Right forelimb (tissue), 1 donor: ENCODE measurements at places on chromosomes 7 and 10.

DNA sequence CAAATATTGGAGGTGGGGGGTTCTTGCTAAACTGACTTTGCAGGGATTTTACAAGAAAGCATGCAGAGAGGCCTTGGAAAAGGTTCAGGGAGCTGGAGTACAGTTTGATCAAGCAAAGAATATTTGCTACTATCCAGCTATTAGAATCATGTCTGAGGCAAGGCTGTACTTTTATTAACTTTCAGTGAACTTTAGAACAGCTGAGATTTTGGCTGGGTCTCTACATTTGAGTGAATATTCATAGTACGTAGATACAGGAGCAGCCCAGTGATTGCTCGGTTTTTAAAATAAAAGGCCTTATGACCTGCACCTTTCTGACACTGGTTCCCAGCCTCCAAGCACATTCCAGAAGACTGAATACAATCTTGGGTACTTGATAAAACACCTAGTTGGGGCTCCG is 496.8 kb upstream of the AKR1E2 start:
- no peak for DNase-seq

GRCh38 chr7:11895337-11895736 is 63.3 kb upstream of the THSD7A start:
- no peak for DNase-seq

- DNase-seq, result no peak
Observed at GRCh38 chr10:64332551-64332950, 811.4 kb downstream of the REEP3 start.

GRCh38 chr7:23594879-23595604 is 2.1 kb upstream of the CCDC126 start:
- no peak for DNase-seq

- peak; percentile 62 for DNase-seq
Observed at GRCh38 chr10:86520871-86521677, 518 bp downstream of the WAPL start.

DNA sequence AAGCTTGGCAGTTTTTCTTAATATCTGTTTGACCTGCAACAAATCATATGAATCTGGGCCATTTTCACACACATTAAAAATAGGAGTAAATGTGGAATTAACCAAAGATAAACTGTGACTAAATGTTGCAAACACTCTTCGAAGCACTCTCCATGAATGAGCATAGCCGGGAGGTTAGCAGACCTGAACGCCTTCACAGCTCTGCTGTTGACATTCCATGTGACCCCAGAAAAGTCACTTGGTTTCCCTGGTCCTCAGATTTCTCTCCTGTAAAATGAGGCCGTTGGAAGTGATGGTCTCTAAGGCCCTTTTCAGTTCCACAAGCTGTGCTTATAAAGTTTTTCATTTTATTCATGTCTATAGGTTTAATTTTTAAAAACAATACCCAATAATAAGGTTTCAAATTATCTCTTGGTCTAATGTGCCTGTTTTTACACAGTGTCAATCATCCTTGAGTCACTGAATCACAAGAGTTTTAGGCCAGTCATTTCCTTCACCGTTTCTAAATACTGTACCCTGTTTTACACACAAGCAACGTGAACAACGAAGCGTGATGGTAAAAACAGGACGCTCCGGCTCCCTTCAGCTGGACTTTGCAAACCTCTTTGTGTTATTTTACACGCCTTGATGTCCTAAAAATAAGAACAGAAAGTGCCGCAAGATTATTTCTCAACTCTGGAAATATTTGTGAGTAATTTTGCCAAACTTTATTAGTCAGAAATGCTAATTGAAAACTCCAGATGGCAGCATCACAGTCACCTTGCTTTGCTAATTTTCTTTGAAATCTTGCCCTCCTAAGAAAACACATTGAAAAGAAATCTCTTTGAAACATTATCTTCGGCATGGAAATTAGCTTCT is 38.6 kb upstream of the MET start:
- no peak for DNase-seq

DNA sequence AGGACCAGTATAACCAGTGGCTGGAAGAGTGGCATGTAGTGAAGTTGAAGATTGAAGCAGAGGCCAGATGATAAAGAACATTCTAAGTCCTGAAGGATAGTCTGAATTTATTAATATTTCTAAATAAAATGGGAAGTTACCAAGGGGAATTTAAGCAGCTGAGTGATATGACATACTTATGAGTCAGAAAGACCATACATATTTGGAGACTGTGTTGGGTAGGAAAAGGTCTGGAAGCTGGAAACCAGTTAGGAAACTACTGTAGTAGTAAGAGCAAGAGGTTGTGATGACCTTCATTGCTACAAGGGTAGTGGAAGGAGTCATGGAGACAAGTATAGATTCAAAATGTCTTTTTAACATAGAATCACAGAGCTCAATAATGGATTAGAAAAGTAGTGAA is 752.3 kb downstream of the SUGCT start:
- no peak for DNase-seq

DNA sequence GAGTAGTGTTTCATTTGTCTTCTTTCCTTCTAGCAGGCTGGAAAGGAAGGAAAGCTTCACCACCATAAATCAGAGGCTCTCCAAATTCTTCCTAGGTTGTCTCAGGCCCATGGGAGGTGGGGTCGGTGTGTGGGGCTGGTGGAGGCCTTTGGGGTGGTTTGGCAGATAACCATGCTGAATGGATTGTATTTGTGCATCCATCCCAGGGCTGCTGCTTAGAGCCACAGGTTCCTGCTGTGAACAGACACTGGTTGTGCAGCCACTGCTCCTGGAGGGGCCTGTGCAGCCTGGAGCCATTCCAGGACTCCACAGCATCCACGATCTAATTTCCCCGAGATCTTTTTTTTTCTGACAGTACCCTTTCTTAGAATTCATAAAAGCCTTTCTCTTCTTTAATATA is 741.8 kb downstream of the SUGCT start:
- no peak for DNase-seq

GRCh38 chr10:35819736-35820135 is 177.6 kb upstream of the FZD8 start:
- DNase-seq, result no peak

- peak; percentile 25 for DNase-seq
Observed at GRCh38 chr7:128115336-128115820, 84.1 kb upstream of the LRRC4 start.

DNA sequence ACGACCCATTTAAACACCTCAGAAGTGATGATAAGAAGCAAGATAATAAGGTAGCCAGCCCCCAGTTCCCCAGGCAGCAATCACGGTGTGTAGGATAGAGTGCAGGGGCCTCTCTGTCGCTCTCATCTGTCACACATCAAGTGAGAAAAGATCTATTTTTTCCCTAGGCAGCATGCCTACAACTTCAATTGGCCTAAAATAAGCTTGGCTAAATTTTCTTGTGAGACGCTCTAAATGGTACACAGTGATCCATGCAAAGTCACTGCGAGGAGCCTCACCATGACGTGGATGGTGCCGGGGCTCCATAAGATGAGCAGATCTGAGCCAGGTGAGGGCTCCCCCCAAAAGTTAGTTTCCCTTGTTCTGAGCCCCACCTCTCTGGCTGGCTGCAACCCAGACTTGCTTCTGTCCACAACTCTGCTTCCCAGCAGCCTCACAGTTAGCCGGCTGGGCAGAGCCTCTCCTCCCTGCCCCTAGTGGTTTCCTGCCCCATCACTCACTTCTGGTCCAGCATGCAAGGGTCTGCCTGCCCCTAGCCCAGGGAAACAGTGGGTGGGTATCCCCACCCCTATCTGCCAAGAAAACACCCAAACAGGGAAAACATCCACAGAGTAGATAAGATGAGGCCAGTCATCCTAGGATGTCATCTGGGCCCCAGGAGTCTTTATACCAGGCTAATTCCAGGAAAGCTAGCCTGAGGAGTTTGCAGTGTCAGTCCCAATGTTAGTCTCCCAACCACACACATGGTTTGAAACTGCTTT is 342.1 kb downstream of the GRID1 start:
- no peak for DNase-seq

DNA sequence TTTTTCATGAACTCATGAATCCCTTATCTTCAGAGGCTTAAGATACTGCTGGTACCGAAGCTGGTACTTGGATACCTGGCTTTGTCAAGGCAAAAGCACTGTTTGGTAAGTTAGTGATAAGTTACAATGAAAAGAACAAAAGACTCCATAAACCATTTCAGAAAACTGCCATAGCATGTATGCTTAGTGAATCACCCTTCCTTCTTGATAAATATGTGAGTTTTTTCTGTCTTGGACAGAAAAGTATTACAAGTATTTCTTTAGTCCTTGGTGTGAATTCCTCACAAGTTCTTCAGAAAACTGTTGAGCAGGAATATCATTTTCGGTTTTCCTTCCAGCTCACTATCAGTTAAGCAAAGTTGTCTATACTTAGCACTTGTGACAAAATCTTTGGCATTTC is 25.6 kb downstream of the PUS7 start:
- no peak for DNase-seq

DNA sequence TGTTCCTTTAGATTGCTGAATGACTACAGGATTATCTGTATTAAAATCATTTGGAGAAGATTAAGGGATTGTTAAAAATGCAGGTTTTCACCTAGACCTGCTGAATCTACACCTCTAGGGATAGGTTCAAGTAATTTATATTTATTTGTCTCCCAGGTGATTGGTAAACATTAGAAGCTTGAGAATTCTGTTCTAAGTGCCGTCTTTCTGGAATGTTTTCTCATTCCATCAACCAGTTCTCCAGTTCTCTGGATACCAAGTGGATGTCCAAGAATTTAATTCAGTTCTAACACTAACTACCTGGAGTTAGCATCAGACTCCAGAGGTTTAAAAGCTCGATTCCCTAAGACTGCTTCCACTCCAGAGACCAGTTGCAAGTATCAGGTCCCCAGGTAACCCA is 110.9 kb downstream of the PRTFDC1 start:
- DNase-seq, result no peak

GRCh38 chr7:158107806-158108205 is 479.8 kb downstream of the PTPRN2 start:
- no peak for DNase-seq

- DNase-seq, result no peak
Observed at GRCh38 chr10:6558759-6559461, 21.2 kb downstream of the PRKCQ start.

GRCh38 chr7:71668572-71668971 is 536.6 kb downstream of the GALNT17 start:
- no peak for DNase-seq

DNA sequence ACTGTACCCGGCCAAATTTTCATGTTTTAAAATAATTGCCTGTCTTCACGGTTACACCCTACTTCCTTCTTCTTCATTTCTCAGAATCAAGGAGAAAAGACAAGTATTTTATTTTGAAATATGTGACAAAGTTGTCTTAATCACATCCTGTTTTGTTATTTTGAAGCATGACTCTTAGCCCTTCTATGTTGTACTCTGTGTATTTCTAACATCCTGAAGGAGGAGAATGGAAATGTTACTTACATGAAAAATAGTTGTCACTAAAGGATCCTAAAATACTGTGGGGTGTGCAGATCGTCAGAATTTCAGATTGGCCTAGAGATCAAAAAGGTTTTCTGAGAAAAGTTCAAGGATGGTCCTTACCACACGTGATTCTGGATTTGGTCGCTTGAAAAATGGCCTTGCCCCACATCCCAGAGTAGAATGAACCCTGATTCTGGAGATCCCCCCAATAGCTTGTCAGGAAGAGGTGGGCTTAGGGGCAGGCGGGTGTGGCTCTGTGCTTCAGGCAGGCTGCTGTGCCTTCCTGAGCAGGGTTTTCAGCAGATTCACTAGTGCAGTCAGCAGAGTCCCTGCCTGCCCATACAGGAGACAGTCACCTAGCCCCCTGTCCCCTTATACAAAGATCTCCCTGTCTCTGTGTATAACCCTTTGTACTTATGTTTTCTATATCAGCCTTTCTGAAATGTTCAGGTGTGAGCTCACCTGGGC is 8.6 kb downstream of the UPP1 start:
- DNase-seq, result no peak

GRCh38 chr7:18491871-18492270 is 3.7 kb upstream of the HDAC9 start:
- no peak for DNase-seq

GRCh38 chr10:97633921-97634320 is 621 bp upstream of the MORN4 start:
- DNase-seq, result peak; percentile 46

DNA sequence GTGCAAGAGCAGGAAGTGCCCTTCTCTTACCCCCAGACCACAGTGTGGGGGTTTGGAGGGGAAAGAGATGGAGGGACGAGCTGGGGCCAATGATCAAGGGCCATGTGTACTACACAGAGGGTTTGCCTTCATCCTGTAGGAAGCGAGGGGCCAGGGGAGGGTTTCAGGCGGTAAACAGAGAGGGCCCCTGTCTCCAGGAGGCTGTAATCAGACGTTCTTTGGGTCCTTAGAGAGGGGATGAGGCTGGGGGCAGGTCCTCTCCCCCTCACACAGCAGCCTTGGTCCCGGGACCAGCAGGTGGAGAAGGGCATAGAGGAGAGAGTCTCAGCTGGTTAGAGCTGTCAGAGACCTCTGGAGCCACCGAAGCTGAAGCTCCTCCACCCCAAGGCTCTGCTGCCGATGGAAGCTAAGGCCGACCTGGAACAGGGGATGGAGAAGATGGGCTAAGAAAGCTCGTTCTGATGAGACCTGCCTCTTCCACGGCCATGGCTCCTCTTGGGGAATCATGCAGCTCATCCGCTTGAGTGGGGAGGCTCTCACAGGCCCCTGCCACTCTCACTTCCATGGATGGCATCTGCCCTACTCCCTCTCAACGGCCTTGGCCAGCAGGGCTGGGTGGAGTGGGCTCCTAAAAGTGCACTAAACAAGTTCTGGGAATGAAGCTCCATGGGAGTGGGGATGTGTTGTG is 3.5 kb downstream of the LOXL4 start:
- DNase-seq, result no peak

GRCh38 chr10:3999642-4000041 is 214.6 kb upstream of the KLF6 start:
- DNase-seq, result no peak

DNA sequence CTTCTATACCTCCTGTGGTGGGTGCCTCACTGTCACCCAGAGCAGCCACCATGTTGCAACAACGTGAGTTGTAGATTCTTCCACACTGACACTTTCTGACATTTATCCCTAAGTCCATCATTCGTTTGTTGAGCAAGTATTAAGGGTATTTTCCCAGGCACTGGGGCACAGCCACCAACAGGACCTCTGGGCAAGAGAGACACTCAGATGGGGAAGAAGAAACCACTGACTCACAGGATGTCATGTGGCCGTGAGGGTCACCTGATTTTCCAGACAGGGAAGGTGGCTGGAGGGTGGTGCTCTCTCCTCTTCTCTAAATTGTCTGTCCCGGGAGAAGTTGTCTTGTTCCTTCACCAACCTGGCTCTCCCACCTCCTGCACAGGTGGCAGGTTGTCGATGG is 51.7 kb upstream of the PPIF start:
- no peak for DNase-seq

DNA sequence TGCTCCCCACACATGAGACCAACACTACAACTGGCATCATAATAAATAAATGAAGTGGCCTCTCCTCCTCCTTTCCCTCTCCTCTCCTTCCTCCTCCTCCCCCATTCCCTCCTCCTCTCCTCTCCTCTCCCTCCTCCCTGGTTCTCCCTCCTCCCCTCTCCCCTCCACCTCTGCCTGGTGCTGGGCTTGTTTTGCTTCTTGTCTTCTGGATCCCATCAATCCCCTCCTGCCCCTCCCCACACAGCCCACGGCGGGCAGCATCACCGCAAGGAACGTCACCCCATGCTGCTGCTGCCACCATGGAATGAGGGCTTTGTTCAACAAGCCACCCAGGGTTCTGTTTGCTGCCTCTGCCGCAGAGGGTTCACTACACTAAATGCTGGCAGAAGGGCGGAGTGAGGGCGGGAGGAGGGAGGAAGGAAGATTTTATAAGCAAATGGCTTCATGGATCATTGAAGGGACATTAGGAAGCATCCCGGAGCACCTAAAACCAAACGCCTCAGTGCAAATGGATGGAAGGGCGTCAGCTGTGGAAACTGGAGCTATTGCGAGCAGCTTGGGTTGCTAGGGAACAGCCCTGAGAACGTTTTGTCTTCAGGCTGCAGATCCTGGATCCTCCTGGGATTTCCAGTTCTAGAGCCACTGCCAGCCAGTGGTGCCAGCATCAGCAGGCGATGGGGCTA is 379.7 kb upstream of the ZMIZ1 start:
- DNase-seq, result no peak
